ENCODE measurements at places on chromosomes 1 and 21.

- no peak for DNase-seq
These were observed 16.2 kb upstream of the COL18A1 start for GRCh38 chr21:45388611-45389296.

DNA sequence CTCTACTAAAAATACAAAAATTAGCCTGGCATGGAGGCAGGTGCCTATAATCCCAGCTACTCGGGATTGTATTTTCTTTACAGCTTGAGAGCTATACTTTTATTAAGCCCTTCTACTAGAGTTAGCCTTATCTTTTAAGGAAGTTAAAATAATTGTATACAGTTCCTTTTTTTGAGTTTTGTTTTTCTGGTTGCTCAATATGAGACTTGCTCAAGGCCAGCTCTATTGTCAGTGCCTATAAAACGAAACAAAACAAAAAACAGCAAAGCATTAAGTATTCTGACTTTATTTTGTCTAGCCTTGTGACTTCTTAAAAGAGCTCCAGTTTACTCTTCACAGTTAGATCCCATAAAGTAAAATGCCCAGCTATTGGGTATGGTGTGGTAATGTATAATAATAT is 17.2 kb downstream of the PKN2 start:
- DNase-seq: no peak

GRCh38 chr21:32844653-32845436 is 73.3 kb upstream of the PAXBP1 start:
- no peak for DNase-seq

GRCh38 chr1:154962795-154963330 is 1.3 kb upstream of the PYGO2 start:
- DNase-seq: no peak

- DNase-seq: no peak
These were observed 66.7 kb upstream of the ABCD3 start for GRCh38 chr1:94351481-94351880.

DNA sequence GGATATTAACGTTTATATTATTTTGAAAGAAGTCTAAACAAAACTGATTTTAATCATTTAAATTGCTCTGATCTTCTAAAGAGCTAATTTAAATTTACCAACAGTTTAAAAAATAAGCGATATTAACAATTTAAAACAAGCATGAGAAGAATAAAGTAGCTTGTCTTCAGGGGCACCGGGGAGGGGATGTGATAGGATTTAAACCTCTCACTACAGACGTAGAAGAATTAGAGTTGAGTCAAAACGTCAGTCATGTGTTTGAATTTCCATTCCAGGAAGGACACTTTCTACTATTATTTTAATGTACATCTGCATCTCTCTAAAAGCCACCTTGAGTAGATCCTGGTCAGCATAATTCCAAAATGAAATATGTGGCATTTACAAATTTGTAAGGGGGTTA is 58.2 kb upstream of the TPTE start:
- DNase-seq: no peak

- no peak for DNase-seq
These were observed 563.6 kb upstream of the NEGR1 start for GRCh38 chr1:72845981-72846380.

DNA sequence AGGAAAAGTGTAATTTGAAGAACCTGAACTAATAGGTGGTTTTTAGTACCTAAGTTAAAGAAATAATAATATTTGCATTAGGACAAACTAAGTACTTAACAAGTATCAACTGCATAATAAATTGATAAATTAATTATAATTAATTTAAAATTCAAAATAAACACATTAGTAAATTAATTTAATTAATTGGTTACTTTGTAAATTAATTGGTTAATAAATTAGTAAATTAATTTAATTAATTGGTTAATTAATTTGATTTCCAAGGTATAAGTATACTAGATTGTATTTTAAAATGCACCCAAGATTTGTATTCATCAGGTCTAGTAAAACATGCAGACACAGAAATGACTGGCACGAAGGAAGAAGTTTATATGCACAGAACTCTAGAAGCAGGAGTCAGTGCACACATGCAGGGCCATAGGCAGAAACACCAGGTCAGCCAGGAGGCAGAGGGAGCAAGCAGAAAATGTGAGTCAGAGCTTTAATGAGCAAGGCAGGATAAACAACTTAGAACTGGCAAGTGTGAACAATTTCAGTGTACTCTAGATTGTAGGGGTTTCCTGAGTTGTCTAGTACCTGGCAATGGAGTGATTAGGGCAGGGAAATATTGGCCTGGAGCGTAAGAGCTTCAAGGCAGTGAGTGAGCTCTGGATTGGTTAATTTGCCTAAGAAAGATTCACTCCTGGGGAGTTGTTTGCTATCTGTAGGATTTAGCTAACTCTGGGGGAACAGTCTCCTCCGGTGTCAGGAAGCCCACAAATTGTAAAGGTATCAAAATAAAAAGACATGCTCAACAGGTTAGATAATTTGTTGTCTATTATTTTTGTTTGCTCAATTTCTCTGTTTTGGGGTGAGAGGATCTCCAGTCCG is 665.7 kb downstream of the MRPL39 start:
- DNase-seq: no peak

- no peak for DNase-seq
These were observed 12.2 kb upstream of the RIPK4 start for GRCh38 chr21:41778930-41779600.

DNA sequence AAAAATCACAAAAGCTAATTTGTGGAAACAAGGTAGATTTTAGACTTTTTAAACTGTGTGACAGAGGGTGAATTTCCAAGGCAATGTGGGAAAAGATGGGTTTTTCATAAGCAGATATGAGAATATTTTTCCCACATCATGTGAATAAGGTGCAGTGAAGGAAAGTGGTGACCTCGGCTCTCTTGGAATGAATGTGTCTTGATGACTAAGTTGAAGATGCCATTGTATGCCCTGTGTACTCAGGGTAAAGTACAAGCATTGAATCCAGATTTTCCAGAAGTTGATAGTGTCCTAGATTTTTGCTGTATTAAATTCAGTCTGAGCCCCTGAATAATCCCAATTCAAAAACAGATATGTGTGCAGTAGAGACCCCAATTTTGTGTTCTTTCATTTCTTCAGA is 442.6 kb upstream of the ADGRL2 start:
- no peak for DNase-seq

- DNase-seq: no peak
These were observed 64.4 kb downstream of the SDCCAG8 start for GRCh38 chr1:243320224-243320623.

GRCh38 chr1:23872421-23872820 is 4.3 kb upstream of the FUCA1 start:
- DNase-seq: no peak

DNA sequence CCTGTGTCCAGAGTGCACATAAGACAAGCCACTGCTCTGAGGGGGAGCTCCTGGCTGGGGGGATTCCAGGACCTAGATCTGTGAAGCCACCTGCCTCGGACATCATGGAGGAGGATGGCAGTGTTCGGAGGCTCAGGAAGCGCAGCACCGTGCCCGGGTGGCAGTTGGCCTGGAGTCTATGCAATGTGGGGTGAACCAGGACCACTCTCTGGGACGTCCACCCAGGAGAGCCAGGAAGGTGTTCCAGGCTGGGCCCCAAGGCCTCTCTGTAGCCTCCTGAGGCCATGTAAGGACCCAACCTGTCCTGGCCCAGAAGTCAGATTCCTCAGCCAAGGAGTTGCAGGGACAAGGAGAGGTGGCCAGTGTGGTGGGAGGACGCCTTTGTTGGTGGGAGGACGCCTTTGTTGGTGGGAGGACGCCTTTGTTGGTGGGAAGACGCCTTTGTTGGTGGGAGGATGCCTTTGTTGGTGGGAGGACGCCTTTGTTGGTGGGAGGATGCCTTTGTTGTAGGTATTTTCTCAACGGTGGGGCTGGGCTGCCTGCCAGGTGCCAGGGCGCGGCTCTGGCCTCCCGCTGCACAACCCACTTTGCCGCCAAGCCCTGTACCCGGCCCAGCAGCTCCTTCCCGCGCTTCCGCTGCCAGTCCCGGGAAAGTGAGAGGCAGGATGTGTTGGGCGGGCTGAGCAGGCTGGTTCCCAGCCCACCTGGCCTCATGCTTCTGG is 30.6 kb upstream of the BMP8B start:
- DNase-seq: no peak

- DNase-seq: no peak
These were observed 195.4 kb upstream of the C1orf174 start for GRCh38 chr1:4095433-4095971.

Measured in HuH-7 (cell line).